ENCODE measurements at places on chromosomes 12 and 14. TPM values are rescaled to one million over a fixed set of nuclear protein-coding genes. Genes with fewer than 3 reads are reported as not detected.

The CPNE8 gene
- total RNA-seq = 18.6 TPM

The ENDOU gene
- 0.42 TPM for total RNA-seq

The SOAT2 gene
- not detected for total RNA-seq

The KLHDC1 gene
- 0.99 TPM for total RNA-seq

The ACVRL1 gene
- total RNA-seq = 0.44 TPM
